Psoas muscle (tissue), 8 donors: ENCODE measurements at places on chromosomes 7 and 10.

DNA sequence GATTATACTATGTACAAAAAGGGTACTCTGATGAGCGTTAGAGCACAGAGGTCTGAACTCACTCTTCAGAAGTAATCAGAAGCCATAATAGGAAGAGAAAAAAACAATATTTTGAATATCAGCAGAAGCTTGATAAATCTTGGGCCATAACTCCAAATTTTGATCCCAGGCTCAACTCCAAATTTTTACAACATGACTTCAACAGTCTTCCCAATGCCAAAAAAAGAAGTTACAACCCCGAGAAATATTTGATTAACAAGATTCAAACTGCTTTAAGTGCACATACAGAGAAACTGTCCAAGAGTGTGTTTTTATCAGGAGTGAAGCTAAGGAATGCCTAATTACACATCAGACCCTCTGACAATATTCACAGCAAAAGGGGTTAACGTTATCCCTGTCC, 7.5 kb downstream of the MPP7 start:
- H3K27me3 ChIP-seq: no peaks in the 10 kb centered on the region
- H3K36me3 ChIP-seq: no peaks in the 10 kb centered on the region
- peak overlapping the region; percentile 44 for H3K27ac ChIP-seq
- no peak for DNase-seq
- no peak overlapping the region for H3K4me3 ChIP-seq

- H3K27me3 ChIP-seq: peaks cover 2% of the 10 kb centered on the region
- DNase-seq: no peak
- H3K4me1 ChIP-seq: no peaks in the 10 kb centered on the region
- H3K36me3 ChIP-seq: no peaks in the 10 kb centered on the region
Observed at GRCh38 chr10:30535677-30536076, 93.9 kb downstream of the LYZL2 start.

- no peaks in the 10 kb centered on the region for H3K36me3 ChIP-seq
- H3K27me3 ChIP-seq: no peaks in the 10 kb centered on the region
- H3K4me3 ChIP-seq: no peak overlapping the region
- no peak overlapping the region for H3K27ac ChIP-seq
- DNase-seq: no peak
Observed at GRCh38 chr7:47661051-47661714, 79.3 kb upstream of the TNS3 start.

- no peaks in the 10 kb centered on the region for H3K36me3 ChIP-seq
- DNase-seq: no peak
- no peak overlapping the region for H3K27ac ChIP-seq
Observed at GRCh38 chr10:127195041-127195506, 1.3 kb downstream of the INSYN2A start.

DNA sequence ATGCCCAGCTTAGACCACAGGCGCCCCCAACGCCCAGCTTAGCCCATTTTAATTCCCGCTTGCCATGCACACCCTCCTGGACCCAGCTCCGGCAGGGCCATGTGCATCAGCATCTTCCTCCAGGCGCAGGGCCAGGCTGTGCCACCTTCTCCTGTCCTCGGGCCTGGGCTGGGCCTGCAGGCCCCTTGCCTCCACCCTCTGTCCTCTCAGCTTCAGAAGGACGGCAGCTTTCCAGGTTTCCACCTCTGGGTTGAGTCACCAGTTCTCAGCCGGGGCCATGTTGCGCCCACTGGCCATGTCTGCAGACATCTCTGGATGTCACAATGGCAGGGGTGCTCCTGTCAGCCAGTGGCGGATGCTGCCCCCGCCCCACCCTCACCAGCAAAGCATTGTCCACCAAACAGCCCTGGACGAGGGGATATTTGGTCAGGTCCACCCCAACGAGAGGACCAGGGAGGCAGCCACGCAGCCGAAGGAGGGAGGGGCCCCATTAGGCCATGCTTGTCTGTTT, 59.1 kb upstream of the NKX6-2 start:
- no peak overlapping the region for H3K4me3 ChIP-seq
- no peak overlapping the region for H3K27ac ChIP-seq
- DNase-seq: no peak
- peaks cover 72% of the 10 kb centered on the region for H3K27me3 ChIP-seq
- no peaks in the 10 kb centered on the region for H3K36me3 ChIP-seq

- H3K4me1 ChIP-seq: no peaks in the 10 kb centered on the region
- H3K27me3 ChIP-seq: no peaks in the 10 kb centered on the region
- H3K4me3 ChIP-seq: no peak overlapping the region
- DNase-seq: no peak
- no peaks in the 10 kb centered on the region for H3K36me3 ChIP-seq
- no peak overlapping the region for H3K27ac ChIP-seq
Observed at GRCh38 chr10:118246332-118247295, 95.5 kb downstream of the FAM204A start.

- H3K4me3 ChIP-seq: no peak overlapping the region
- DNase-seq: no peak
- no peak overlapping the region for H3K27ac ChIP-seq
- H3K36me3 ChIP-seq: peaks cover 83% of the 10 kb centered on the region
Observed at GRCh38 chr10:133365461-133366129, 7.6 kb downstream of the ECHS1 start.

GRCh38 chr10:130203626-130204025, 67.4 kb downstream of the GLRX3 start:
- no peaks in the 10 kb centered on the region for H3K4me1 ChIP-seq
- no peak overlapping the region for H3K27ac ChIP-seq
- no peak for DNase-seq
- no peak overlapping the region for H3K4me3 ChIP-seq

DNA sequence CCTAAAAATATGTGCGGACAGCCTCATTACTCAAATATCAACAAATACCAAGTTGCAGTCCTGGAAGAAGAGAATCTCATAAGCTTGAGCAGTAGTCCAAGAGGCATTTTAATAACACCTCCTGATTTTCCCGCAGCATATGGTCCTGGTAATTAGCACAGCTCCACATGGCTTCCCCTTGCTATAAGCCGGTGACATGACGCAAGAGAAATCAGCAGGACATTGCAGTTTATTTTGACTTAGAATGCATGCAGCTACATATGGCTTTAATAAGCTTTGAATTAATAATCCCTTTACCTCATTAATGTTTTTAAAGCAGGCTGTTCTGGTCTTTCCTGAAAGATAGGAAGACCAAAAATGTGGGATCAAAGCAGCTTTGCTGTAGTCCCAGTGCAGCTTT, 137.6 kb downstream of the RAMP3 start:
- no peaks in the 10 kb centered on the region for H3K27me3 ChIP-seq
- H3K27ac ChIP-seq: no peak overlapping the region
- H3K4me1 ChIP-seq: no peaks in the 10 kb centered on the region
- H3K36me3 ChIP-seq: no peaks in the 10 kb centered on the region
- no peak overlapping the region for H3K4me3 ChIP-seq

DNA sequence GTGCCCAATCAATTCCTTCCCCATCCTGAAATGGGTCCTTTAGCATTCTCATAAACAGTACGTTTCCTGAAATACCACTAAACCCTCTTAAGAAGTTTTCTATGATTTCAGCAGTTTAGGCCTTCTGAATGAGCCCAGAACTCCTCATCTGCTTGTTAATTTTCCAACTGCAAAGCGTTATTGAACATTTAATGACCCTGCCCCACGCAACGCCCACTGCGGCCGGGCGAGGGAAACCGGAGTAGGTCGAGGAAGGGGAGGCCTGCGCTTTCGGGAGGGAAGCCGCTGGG, 608 bp upstream of the UBN2 start:
- H3K36me3 ChIP-seq: no peaks in the 10 kb centered on the region
- no peaks in the 10 kb centered on the region for H3K27me3 ChIP-seq
- H3K4me3 ChIP-seq: peak overlapping the region; percentile 99
- H3K4me1 ChIP-seq: peaks cover 22% of the 10 kb centered on the region
- DNase-seq: no peak
- H3K27ac ChIP-seq: peak overlapping the region; percentile 98

DNA sequence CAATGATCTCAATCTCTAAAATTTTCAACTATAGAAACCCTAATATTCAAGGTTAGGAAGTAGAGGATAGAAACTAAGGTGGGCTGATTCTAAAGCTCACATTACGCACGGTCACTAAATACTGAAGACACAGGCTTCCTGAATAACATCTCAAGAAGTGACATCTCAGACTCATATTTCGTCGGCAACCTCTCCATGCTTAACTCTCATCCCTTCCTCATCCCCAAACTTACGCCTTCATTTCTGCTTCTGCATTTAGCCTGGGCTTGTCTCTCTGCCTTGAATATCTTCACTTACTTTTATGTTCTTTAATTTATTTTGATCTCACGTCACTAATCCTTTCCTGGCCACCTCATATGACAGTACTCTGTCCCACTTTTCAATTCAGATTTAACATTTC, 9.2 kb downstream of the PGAM1 start:
- H3K27me3 ChIP-seq: no peaks in the 10 kb centered on the region
- H3K4me1 ChIP-seq: no peaks in the 10 kb centered on the region
- DNase-seq: no peak

- H3K4me3 ChIP-seq: no peak overlapping the region
- H3K36me3 ChIP-seq: peaks cover 10% of the 10 kb centered on the region
- no peak overlapping the region for H3K27ac ChIP-seq
Observed at GRCh38 chr7:100466653-100467605, 2.9 kb upstream of the SPACDR start.

DNA sequence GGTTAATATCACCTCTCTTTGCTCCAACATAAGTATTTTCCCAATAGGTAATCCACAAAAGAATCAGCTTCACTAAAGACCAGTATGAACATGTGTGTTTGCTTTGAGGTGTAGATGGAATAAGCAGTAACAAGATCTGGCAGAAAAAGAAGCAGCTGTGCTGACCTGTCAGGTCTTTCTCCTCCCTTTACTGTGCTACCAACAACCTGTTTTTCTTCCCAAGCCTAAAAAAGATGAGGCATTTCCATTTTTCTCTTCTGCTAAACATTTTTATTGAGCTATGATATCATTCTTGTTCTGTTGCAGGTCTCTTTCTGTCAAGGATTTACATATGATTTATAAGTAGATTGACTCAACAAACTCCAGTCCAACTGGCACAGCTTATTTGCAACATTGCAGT, 315.2 kb upstream of the GLI3 start:
- DNase-seq: no peak
- H3K27me3 ChIP-seq: no peaks in the 10 kb centered on the region
- H3K27ac ChIP-seq: no peak overlapping the region

DNA sequence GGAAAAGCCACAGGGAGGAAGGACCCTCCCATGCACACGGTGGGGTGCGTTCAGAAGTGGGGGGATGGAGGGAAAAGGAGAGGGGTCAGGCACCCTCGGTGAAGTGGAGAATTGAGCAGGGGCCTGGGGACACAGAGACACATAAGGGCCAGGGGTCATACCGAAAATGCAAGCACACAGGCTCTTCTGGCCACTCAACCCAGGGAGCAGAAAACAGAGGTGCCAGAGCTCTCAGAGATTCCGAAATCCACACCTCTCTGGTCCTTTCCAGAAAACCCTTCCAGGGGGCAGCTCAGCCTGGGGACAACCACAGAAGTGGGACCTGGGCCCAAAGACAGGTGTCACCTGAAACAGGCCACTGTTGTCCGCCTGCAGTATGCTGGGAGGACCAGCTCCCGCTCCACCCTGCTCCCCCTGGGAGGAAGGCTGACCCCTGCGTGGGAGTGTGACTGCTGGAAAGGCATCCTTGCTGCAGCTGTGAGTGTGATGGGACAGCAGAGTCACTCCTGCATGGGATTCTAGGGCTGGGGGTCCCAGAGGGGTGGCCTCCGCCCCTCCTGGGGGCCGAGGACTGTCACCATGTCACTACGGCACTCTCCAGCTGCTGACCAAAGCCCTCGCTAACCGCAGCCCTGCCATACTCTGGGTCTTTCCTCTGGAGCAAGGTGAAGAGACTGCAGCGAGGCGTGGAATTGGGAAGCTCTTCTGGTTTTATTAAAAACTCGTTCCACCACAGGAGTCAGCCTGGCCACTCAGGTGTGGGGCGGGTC, 63.1 kb downstream of the TMEM209 start:
- no peak overlapping the region for H3K27ac ChIP-seq
- H3K36me3 ChIP-seq: peaks cover 14% of the 10 kb centered on the region
- H3K27me3 ChIP-seq: no peaks in the 10 kb centered on the region
- no peak for DNase-seq
- peak overlapping the region; percentile 55 for H3K4me3 ChIP-seq

DNA sequence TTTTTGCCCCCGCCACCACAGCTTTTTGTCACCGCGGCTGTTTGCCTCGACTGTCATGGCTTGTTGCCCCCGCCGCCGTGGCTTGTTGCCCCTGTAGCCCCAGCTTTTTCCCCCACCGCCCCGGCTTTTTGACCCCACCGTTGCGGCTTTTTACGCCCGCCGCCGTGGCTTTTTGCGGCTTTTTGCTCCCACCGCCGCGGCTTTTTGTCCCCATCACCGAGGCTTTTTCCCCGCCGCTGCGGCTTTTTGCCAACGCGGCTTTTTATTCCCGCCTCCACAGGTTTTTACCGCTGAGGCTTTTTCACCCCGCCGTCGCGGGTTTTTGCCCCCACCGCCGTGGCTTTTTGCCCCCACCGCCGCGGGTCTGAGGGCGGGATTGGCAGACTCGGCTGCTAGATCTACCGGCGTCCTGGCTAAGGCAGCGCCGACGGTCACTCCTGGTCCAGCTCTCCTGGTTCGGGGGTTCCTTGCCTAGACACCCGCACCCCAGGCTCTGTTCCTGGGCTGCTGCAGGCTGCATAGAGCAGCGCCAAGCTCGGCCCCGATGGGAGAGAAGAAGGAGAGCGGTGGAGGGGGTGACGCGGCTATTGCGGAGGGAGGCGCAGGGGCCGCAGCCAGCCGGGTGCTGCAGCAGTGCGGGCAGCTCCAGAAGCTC, 637.7 kb downstream of the ZNF716 start:
- no peak for DNase-seq
- H3K4me1 ChIP-seq: no peaks in the 10 kb centered on the region

GRCh38 chr10:11909618-11910017, 86.5 kb downstream of the PROSER2 start:
- no peaks in the 10 kb centered on the region for H3K36me3 ChIP-seq
- H3K4me1 ChIP-seq: no peaks in the 10 kb centered on the region
- no peak overlapping the region for H3K4me3 ChIP-seq
- DNase-seq: no peak

- H3K36me3 ChIP-seq: peaks cover 12% of the 10 kb centered on the region
- peaks cover under 1% of the 10 kb centered on the region for H3K4me1 ChIP-seq
- no peak overlapping the region for H3K4me3 ChIP-seq
Observed at GRCh38 chr7:5750031-5750653, 31.3 kb downstream of the RNF216 start.

DNA sequence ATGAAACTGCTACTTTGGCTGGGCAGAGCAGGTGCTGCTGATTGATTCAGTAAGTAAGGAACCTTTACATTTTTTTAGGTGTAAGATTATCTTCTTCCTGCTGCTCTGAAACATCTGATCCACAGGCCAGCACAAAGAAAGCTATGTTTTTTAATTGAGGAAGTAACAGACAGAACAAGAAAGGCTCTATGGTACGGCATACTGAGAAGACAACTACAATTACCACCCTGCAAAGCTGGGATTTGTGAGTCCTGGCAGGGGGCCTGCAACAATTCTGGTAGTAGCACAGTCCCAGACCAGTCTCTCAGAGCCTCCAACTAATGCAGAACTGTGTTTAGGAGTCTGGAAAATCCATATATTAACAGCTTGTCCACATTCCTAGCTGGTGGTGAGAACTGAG, 103.0 kb upstream of the LRRTM3 start:
- H3K27me3 ChIP-seq: no peaks in the 10 kb centered on the region
- no peak for DNase-seq

- H3K4me1 ChIP-seq: peaks cover 8% of the 10 kb centered on the region
- no peak overlapping the region for H3K4me3 ChIP-seq
- DNase-seq: no peak
- no peak overlapping the region for H3K27ac ChIP-seq
Observed at GRCh38 chr7:47982610-47983009, 3.2 kb upstream of the HUS1 start.

- H3K27me3 ChIP-seq: no peaks in the 10 kb centered on the region
- no peak overlapping the region for H3K4me3 ChIP-seq
- H3K4me1 ChIP-seq: no peaks in the 10 kb centered on the region
- no peaks in the 10 kb centered on the region for H3K36me3 ChIP-seq
- no peak overlapping the region for H3K27ac ChIP-seq
Observed at GRCh38 chr10:119637631-119638030, 13.5 kb upstream of the BAG3 start.
